ENCODE measurements at places on chromosomes 7 and 10.

DNA sequence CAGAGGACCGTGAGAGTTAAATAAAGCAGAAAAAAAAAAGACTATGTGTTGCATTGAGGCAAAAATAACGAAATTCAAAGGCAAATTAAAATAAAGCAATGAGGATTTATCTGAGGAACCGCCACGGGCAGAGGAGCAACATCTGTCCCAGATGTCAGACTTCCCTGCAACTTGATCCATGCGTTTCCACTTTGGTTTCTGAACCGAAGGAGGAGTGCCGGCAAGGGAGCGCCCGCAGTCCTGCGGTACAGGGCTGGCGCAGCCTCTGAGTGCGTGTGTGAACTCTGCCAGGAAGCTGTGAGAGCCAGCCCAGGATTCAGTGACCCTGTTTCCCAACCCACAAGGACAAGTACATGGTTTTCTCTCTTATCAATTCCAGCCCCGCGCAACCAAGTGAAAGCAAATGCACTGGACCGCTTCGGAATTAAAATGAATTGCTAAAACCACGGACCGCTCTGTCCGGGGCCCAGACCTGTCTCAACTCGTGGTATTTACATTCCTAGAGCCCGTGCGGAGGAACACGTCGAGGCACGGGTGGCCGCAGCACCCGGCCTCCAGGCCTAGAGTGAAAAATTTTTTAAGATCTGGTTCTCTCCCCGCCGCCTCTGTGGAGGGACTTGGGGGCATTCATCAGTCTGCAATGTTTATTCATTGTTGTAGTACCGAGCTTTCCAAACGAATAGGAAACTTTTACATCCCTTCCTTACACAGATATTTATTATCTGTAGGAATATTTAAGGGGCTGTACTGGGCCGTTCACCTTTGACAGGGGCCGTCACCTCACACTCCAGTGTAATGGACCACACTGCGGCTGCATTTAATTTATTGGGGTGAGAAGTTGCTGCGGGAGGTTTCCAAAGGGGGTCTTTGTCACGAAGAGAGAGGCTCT is 291.5 kb upstream of the NFE2L3 start:
- peak; percentile 13 for DNase-seq

DNA sequence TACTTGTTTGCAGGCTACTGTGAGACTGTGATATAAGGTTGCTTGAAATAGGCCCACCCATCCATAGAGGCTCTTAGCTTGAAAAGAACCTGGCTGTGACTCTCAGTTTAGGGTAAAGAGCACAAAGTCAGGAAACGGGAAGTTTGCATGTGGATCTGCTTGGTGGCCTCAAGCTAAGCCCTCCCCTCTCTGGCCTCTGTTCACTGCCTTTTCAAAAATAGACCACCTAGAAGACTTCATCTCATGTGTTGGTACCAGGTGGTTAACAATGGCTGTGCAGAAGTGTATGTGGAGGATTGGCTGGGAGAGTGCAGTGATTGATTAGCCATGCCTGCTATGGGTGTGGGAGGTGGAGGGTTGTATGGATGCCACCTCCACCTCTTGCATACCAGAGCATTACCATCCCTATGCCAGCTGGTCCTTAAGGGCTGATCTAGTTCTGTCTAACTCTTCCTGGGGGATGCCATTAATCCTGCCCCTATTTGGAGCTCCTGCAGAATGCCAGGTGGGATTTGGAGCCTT is 122.0 kb downstream of the ZMIZ1 start:
- DNase-seq = no peak

GRCh38 chr10:3426190-3426845 is 253.7 kb upstream of the PITRM1 start:
- no peak for DNase-seq

- no peak for DNase-seq
These were observed 5.6 kb downstream of the NFE2L3 start for GRCh38 chr7:26157520-26158105.

DNA sequence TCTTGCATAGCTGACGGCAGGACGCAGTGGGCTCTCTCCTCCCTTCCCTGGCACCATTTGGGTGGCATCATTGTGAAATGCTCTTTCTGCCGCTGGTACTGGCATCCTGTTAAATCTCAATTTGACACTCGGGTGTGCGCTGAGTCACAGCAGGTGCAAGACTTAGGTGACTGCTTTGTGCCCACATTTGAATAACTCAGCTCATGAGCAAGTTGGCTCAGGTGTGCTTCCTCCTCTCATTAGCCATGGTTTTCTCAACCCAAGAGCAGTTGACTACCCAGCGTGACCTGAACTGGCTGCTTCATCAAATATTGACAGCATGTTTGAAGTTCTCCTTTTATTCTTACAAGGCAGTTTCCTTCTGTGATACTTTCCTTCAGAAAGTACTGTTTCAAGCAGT is 24.6 kb upstream of the NFE2L3 start:
- DNase-seq = no peak

GRCh38 chr10:31926160-31926559 is 2.5 kb downstream of the ARHGAP12 start:
- no peak for DNase-seq

- DNase-seq = no peak
These were observed 70.0 kb downstream of the ELAPOR2 start for GRCh38 chr7:86989407-86989806.

DNA sequence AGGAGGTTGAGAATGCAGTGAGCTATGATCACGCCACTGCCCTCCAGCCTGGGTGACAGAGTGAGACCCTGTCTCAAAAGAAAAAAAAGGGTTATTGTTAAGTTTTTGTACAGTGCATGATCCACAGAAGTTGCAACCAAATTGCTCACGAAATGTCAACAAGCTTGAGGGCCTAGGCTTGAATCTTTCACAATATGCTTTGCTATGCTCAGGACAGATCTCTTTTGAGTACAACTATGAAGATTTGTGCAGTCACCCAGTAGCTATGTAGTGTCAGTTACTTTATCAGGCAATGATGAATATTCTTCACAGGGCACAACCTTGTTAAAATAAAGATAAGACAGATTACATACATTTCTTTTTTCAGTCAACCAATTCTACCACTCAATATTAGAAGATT is 109.2 kb downstream of the PRTFDC1 start:
- DNase-seq = no peak

DNA sequence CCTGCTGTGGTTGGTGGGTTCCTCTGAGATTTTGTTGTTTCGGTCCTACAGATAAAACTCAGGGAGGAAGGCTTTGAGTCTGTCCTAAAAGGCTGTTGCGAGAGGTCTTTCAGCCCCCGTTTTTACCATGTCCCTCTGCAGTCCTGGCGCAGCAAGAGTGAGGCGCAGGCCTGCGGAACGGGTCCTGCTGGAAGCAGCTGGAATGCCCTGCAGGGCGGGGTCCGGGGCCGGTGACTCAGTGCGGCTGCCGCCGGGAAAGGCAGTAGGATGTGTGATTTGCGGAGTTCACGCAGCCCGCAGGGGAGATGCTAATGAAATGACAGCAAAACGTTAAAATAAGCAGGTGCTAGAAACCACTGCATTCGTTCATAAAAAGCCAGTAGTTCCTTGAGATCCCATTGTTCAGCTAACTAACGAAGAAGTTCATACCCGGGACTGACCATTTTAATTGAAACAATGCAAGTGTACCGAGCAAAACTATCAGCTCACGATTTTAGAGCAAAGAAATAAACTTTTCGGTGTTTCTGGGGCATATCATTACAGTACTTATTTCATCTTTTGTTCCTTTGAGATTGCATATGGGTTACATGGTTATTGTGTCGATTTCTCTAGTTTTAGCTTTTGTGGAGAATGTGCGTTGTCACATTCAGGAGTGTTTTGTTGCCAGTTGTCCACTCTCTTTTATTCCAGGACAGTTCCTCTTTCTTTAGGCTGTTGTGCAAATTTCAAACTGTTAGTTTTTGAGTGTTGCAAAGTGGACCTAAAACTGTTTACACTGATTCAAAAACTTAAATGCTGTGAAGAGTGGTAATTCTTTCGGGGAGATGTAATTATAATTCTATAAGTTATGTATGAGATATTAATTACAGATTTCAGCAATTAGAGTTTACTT is 783 bp downstream of the ANLN start:
- DNase-seq = peak; percentile 79

- DNase-seq = peak; percentile 71
These were observed 255.3 kb downstream of the CELF2 start for GRCh38 chr10:11272915-11273389.

DNA sequence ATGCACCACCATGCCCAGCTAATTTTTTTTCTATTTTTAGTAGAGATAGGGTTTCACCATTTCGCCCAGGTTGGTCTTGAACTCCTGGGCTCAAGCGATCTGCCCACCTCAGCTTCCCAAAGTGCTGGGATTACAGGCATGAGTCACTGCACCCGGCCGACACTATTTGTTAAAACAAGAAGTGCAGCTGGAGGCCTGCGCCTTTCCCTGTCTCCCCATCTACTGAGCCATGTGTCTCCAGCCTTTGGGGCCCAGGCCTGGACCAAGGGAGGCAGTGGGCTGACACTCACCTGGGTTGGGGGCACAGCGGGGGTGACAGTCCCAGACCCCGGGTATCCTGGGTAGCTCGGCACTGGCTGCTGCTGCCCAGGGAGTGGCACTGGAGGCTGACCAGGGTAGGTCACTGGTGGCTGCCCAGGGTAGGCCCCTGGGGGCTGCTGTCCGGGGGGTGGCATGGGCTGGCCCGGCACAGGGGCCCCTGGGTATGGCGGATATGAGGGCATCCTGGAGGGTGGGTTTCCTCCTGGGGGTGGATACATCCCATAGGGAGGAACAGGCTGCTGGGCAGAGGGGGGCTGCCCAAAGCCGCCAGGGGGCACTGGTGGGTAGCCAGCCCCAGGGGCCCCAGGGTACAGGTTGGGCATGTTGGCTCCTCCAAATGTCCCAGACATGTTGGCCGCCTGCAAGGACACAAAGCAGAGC is 36.3 kb downstream of the PLAC9 start:
- DNase-seq = peak; percentile 13

- no peak for DNase-seq
These were observed 2.4 kb downstream of the ZNF488 start for GRCh38 chr10:47381427-47382379.

DNA sequence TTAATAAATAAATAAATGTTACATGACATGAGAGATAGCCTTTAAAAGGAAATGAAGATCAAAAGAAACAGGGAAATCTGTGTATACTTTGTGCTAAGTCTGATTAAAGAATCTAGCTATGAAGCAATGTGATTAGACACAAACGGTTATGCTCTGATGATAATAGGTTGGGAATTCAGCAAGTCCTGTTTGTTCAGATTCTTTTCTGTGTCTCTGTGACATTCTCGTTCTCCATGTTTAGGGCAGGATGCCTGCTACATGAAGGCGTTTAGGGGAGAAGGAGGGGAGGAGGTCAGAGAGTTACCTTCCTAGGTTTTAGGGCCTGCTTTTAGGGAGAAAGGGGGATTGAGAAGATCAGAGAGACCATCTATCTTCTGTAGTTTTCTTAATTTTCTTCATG is 555.3 kb downstream of the DNAJB9 start:
- no peak for DNase-seq

DNA sequence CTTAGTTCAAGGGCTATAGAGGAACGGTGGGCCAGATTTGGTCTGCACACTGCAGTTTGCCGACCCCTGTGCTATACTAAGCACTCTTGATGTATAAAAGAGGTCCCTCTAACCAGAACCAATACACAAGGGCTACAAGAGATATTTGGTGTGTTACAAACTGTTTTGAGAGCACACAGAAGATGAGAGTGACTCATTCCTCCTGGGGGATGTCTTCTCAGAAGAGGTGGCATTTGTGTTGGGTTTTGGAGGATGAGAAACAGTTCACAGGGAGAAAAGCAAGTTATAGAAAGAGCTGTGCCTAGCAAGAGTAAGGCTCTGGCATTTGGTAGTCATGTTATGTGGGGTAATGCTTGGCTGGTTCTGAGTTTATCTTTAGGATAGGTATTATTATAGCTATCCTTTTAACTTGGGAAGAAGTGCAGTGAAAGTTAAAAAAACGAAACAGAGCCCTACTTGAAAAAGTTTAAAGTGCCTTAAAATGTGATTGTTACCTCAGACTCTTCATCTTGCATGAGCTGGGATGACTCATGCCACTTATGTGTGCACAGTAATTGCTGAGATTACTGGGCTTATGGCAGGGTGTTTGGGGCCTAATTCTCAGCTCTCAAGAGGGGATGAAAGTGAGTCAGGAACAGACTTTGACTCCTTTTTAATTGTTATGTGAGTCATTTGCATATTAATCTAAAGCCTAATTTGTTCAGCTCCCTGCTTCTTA is 160.4 kb downstream of the KIF20B start:
- DNase-seq = peak; percentile 86

GRCh38 chr7:148709014-148709413 is 10.3 kb downstream of the CUL1 start:
- no peak for DNase-seq

GRCh38 chr7:107150375-107151073 is 18.3 kb upstream of the HBP1 start:
- DNase-seq = peak; percentile 65

GRCh38 chr10:66277481-66277880 is 648.4 kb upstream of the LRRTM3 start:
- no peak for DNase-seq

DNA sequence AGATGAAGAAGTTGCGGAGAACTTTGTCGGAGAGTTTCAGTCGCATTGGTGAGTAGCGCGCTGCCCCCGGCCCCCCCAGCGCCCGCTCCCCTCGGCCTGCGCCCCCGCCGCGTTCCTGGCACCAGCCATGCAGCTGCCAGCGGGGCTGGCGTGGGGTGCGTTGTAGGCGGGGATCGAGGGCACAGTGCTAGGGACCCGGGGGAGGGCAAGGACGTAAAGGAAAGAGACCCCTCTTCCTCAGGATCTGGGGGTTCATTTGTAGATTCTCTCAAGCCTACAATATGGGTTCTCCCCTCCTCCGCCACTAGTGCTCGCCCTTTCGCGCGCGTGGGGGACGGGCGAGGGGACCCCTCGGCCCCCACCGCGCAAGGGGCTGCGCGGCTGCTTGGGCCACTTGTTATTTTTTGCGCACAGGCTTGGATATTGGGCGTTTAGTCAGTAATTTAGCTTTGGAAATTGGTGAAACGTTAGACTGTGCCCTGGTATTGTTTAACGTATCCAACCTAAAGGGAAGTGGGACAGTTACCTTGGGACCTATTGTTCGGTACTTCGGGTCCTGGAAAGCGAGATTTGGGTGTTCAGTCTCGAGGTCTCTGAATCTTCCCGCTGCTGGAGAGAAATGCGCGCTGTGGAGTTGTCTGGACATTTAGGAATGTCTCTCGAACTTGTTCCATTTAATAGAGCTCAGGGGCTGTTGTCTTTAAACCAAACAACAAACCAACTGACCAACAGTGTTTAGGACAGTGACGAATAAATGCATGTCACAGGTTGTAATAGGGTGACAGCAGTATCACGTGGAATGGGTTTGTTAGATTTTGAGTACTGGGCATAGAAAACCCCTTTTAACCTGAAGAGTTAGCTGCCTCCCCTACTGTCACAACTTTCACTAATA is 796 bp downstream of the CDK14 start:
- no peak for DNase-seq

DNA sequence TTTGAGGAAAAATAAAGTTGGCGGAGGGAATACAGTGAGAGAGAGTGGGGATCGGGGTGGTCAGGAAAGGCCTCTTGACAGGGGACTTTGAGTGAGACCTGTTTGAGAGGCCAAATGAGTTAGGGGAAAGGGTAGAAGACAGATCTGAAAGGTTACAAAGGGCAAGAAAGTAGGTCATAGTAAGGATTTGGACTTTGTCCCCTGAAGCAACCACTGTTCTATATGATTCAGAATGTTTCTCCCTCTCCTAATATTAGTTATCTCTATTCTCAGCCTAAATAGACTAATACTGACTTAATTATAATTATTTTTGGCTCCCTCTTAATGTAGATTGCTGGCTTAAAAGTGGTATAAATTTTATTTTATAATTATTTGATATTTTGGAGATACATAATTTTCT is 88.0 kb downstream of the CTNNA3 start:
- no peak for DNase-seq

Data from activated CD4-positive, alpha-beta T cell treated with anti-CD3 and anti-CD28 coated beads, Interleukin-2, amount 50 U/mL, for 16 hours (primary cell).